ENCODE measurements at places on chromosomes 1 and 21. TPM values are rescaled to one million over a fixed set of nuclear protein-coding genes. Genes with fewer than 3 reads are reported as not detected.

Gene TAS1R3
- total RNA-seq, result 0.11 TPM

Gene IFNLR1
- not detected for total RNA-seq

Gene HSD3B2
- not detected for total RNA-seq

Gene OR2L3
- 0.12 TPM for total RNA-seq

Gene KRTAP21-2
- not detected for total RNA-seq

Gene DSTYK
- 25.0 TPM for total RNA-seq

Gene PIGR
- total RNA-seq, result not detected
